ENCODE measurements at places on chromosomes 4 and X.

GRCh38 chrX:56812515-56813105, 83.6 kb downstream of the NBDY start:
- no peak for DNase-seq

GRCh38 chr4:150004481-150004880, 73.8 kb upstream of the DCLK2 start:
- DNase-seq, result no peak

GRCh38 chrX:112083624-112084326, 1.2 kb upstream of the TRPC5 start:
- DNase-seq, result no peak

DNA sequence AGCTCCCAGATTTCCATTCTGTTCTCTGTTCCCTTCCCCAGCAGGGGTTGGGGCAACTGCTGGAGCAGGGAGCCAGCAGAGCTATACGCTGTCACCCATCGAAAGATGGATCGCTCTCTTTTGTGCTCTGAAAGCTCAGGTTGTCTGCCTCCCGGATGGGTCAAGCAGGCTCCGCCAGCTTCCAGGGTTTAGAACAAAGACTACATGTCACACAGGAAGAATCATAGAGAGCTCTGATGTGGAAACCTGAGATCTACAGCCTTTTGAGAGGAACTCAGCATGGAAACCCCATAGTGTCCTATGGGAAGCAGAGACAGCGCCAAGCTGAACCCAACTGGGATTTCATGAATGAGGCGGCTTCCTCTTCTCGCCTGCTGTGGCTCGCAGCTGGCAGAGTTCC, 205.4 kb downstream of the HS3ST1 start:
- no peak for DNase-seq

DNA sequence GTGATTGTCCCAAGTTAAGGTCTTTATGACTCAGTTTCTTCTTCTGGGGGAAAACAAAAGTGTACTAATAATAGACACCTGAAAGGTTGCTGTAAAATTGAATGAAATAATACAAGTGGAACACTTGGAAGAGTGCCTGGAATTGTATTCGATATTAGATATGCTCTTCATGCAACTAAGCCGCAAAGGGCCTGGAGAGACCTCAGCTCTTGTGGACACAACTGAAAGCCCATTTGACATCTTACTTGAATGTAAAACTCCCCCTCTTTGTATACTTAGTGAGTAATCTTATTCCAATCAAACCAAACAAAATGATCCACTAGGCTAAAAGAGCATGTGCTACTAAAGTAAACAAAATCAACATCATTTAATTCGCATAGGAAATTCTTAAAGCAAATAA, 511 bp upstream of the MAP9 start:
- no peak for DNase-seq

DNA sequence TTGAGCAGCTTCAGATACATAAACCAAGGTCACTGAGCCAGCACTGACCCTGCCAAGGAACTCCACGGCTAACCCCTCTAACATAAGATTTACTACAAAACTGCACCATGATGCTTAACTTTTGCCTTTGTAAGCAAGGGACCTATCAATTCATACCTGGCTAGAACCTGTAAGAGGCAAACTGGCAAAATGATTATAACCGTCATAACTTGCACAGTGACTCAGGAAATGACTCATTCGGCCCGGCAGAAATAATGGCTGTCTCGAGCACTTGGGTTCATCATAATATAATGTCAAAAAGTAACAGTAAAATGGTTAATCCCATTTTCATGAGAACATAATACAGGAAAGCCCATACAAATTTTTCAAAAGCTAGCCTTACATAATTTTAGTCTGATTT, 17.2 kb downstream of the RASGEF1B start:
- no peak for DNase-seq

DNA sequence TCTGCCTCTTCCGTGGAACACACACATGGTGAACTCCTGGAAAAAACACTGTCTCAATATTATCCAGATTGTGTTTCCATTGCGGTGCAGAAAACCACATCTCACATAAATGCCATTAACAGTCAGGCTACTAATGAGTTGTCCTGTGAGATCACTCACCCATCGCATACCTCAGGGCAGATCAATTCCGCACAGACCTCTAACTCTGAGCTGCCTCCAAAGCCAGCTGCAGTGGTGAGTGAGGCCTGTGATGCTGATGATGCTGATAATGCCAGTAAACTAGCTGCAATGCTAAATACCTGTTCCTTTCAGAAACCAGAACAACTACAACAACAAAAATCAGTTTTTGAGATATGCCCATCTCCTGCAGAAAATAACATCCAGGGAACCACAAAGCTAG, 87.9 kb downstream of the TET2 start:
- no peak for DNase-seq

DNA sequence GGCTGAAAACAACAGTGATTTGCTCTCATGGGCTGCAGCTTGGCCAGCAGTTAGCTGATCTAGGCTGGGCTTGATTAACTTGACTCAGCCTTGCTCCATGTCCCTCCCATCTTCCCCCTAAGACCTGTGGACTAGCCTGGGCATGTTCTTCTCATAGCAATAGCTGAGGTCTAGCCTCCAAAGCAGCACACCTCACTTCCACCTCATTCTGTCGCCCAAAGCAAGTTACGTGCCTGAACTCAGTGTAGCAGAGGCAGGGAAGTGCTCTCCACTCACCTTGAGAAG, 62.2 kb downstream of the EVC start:
- no peak for DNase-seq

DNA sequence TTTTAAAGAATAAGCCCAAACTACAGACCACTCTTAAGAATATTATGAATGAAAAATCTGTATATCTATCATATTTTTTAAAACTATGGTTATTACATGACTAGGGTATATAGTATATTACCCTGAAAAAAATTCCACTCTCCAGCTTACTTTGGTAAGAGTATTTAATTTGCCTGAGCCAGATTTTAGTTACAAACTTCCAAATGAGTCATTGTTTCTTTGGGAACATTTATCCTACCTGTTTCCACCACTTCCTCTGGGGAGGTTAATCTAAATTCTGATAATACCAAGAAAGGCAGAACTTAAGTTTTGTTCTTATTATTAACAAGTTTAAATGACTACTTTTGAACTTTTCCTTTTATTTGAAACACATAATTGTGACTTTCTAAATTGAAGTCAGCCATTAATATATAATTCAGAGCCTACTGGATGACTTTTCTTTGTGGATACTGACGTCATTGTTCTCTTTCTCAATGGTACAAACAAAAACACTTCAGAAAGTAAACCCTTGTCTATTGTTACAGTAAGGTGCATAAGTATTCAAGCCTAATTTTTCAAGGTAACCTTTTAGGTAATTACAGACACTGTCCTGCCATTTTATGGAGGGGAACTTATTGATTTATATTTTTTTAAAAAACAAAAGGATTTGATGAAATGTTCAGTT, 135.6 kb upstream of the TLL1 start:
- no peak for DNase-seq

- DNase-seq, result peak; percentile 28
These were observed 178.3 kb downstream of the FAM13A start for GRCh38 chr4:88878642-88879041.

DNA sequence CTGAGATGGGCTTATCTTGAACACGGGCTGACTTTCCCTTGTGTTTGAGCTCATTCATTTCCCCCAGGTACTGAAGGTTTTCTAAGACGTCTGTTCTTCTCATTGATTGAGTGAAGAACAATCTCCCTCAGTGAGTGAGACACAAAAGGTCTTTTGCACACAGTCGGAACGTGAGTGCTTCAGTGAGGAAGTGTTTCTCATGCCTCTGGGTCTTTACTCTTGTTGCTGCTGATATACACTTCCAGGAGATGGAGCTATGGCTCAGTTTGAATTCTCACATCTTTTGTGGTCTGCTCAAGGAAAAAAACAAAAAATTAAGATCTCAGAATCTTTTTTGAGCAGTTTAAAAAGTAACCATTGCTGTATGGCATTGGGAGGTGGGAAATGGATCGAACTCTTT, 981.9 kb upstream of the TENM3 start:
- DNase-seq, result no peak

DNA sequence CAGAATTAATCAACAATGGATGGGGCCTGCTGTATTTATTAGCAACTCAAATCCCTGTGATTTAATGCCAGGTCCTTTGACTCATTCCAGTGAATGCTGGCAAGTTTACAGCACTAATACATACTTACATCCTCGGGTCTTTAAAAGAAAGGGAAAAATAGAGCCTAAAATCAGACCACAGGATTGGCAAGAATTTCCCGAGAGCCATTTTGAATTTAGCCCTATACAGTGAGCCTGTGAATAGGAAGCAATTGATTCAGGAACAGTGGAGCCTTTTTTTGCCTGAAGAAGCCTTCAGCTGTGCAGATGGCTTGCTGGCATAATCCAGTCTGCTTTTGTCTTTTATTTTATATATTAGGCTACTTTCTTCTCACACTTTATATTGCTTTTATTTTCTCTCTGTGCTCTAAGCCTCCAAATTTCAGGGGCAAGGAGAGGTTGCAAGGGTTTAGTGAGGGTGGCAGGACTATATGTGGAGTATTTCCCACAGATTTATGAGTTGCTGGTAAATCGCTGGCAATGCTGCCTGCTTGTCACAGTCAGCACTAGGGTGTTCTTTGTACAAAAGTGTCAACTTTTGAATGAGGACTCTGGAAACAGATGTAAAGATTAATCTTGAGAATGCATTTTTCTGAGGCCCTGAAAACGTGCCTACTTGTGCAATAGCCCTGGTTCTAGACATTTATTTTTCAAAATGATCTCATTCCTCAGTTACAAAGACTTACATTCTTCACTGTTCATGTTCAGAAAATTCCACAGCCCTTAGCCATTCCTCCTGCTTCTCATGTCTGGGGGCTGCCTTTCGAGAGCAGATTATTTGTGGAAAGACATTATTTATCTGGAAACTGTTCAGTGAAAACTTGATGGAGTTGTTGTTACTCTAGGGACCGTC, 303.5 kb downstream of the SPRY1 start:
- no peak for DNase-seq

GRCh38 chr4:38455092-38455862, 208.7 kb upstream of the KLF3 start:
- DNase-seq, result no peak

GRCh38 chrX:151825925-151826485, 86.7 kb upstream of the MAGEA4 start:
- DNase-seq, result no peak

- DNase-seq, result no peak
These were observed 27.8 kb upstream of the WDFY3 start for GRCh38 chr4:84994280-84994679.

GRCh38 chr4:164134388-164134787, 619.5 kb upstream of the SMIM31 start:
- DNase-seq, result no peak

DNA sequence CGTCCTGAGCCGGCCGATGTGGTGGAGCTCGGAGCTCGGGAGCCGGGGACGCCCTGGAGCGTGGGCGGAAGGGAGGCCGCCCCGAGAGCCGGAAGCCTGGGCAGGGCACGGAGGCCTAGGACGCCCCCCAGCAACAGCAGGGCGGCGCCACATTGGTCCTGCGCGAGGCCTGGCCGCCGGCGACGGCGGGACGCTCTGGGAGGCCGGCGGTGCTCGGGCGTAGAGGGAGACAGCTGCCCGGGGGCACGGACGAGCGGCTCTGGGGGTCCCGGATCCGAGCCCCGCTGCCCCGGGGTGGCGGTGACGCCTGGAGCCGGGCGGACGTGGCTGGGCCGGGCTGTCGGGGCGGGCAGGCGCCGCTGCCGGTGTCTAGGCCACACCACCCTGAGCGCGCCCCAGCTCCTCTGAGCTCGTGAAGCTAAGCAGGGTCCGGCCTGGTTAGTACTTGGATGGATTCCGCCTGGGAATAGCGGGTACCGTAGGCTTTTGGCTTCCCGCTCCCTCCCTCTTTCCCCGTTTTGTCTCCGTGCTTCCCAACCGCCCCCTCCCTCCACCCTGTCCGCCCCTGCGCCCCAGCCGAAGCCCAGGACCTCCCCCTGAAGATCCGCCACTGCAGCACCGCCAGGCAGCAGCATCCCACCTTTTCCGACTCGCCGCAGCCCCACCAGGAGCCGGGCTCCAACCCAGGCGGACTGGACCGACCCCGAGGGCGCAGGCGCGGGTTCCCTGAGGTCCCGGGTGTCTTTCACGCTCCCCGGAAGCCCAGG, 12.1 kb downstream of the FRG2 start:
- DNase-seq, result no peak

Data from NCI-H1417 treated with DMSO at 0.1 percent for 48 hours (cell line).